ENCODE measurements at places on chromosomes 11 and 22.

DNA sequence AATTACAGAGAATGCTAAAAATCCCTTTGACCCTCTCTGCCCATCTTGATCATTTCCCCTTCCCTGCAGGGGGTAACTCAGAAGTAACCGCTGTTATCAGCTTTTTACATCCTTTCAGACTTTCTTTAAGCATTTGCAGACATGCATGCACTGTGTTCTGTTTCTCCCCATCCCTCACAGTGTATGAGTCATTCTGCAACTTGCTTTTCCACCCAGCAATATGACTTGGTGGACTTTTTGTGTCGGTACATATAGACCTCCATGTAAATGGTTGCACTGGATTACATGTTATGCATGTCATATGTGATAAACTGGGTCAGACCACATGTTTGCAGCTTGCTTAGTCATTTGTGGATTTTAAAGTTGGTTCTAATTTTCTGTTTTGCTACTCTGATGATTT lies 87.7 kb upstream of the NECTIN1 start:
- no peak for DNase-seq

DNA sequence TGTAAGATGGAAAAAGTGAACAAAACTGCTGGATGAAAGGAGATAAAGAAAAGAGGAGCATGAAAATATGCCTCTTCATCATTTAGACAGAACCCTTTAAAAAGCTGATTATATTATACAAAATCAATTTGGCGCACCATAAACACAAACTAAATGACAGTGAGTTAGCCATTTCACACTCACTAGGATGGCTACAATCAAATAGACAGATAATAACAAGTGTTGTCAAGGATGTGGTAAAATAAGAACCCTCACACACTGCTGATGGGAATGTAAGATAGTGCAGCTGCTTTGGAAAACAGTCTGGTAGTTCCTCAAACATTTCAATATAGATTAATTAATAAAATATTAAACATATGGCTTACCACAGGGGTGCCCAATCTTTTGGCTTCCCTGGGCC lies 99.7 kb downstream of the CWF19L2 start:
- DNase-seq: no peak

DNA sequence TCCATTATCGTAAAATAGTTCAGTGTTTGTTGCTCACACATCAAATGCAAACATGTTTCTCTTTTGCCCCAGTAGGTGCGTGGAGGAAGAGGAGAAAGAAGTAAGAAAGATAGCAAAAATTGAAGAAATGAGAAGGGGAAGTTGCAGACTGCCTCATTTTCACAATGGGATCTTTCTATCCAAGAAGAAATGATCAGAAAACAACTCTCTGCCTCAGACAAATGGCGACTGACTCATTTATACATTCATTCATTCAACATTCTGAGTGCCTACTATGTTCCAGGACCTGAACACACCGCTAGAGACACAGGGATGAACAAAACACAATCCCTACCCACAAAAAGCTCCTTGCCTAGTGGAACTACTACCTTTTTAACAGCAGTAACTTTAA lies 367 bp downstream of the HPS5 start:
- peak; percentile 73 for DNase-seq

DNA sequence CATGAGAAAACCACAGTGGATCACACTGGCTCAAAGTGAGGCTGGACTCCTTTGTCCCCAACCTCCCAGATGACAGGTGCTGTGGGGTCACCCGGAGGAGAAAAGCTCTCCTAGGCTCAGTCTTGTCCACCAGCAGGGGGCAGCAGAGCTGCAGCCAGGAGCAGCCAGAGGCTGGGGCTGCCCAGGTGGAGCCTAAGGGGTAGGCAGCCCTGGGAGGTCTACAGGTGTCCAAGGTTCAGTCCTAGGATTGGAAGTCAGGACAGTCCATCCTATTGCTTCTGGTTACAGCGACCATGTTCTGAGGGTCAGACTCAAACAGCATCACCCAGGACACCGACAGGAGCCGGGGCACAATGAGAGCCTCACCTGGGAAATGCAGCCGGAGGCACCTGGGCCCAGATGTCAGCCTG lies 77.6 kb upstream of the IGLL5 start:
- DNase-seq: peak; percentile 72

GRCh38 chr22:37601540-37602442 lies 6.8 kb upstream of the GGA1 start:
- peak; percentile 56 for DNase-seq

- DNase-seq: no peak
Observed at GRCh38 chr11:128361451-128362020, 225.8 kb downstream of the ETS1 start.

DNA sequence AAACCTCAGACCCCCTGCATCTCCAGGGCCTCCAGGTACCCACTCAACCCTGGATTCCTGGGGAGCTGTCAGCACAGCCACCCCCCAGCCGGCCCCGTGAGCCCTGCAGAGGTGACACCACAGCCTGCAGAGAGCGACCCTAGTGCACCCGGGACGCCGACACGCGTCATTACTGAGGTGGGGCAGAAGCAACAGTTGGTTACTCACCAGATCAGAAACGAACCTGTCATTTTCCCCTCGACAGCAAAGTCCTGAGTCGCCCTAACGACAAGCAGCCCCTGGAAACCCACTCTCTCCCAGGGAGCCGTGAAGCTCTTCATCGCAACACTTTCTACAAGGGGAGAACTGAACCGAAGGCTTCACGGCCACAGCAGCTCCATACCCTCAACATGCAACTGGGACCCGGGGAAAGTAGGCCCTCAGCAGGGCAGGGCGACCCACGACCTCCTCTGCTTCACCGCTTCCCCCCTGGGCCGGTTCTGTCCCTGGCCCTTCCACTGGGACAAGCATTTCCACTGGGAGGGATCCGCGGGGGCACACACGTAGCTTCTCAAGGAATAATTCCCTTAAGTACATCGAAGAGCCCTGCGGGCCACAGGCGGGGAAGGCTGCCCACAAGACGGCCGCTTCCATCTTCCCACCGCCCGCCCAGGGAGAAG lies 1.6 kb downstream of the BRD1 start:
- no peak for DNase-seq

DNA sequence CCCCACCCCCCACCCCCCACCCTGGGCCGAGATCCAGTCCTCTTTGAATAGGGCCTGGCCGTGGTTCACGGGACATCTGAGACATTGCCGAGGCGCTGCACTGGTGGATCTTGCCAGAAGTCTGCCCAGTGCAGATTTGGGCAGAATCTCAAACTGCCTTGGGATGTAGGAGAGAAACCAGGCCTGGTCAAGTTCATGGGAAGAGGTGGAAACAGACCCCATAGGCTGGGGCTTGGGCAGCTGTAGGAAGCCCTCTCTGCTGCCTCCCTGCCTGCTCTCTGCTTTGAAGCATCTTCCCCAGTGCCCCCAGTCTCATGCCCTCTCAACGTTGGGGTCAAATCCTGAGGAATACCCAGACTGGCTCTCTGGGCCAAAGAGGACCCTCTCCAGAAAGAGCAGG lies 16.0 kb upstream of the PPP6R3 start:
- no peak for DNase-seq

DNA sequence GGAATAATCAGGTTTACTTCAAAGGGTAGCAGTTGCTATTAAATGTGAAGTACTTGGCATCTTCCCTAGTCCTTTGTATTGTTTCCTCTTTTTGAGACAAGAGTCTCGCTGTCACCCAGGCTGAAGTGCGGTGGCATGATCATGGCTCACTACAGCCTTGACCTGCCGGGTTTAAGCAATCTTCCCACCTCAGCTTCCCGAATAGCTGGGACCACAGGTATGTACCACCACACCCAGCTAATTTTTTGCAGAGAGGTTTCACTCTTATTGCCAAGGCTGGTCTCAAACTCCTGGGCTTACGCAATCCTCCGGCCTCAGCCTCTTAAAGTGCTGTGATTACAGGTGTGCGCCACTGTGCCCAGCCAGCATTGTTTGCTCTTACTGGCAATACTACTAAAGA lies 36.2 kb upstream of the RAPSN start:
- no peak for DNase-seq
